ENCODE measurements at places on chromosomes 7 and 10.

DNA sequence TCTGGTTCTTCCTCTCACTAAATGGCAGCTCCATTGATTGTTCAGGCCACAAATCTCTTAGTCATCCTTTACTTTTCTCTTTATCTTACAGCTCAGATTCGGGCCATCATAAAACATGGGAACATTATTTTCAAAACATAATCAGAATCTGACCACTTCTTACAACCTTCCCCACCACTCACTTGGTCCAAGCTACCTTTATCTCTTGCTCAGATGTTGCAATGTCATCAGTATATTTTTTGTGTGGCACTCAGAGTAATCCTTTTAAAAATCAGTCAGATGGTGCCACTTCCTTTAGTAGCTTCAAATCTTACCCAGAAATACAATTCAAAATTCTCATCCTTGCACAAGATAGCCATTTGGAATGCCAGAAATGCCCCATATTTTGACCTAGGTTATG lies 34.5 kb upstream of the FAM3C start:
- no peak for DNase-seq

DNA sequence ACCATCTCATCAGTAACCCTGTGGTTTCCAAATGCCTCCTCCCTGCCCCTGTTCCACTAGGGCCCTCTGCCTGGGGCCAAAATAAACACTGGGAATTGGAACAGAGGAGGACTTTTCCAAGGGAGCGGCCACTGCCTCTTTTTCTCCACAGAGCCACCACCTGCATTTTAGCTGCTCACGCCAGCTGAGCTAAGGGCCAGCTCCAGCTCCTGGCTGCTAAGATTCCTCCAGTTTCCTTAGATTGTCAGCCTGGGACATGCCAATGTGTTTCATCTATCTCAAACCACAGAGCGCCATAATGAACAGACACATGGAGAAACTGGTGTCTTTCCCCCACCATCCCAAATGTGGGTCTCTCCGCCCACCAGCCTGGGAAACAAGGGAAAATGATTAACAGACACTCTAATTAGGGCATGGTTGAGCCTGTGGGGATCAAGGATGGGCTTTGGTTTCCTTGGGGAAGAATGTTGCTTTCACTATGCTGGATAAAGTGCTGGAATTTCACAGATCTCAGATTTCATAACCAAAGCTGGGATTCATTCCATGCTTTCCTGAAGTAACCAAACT lies 52.2 kb downstream of the ASB13 start:
- DNase-seq, result peak; percentile 83

DNA sequence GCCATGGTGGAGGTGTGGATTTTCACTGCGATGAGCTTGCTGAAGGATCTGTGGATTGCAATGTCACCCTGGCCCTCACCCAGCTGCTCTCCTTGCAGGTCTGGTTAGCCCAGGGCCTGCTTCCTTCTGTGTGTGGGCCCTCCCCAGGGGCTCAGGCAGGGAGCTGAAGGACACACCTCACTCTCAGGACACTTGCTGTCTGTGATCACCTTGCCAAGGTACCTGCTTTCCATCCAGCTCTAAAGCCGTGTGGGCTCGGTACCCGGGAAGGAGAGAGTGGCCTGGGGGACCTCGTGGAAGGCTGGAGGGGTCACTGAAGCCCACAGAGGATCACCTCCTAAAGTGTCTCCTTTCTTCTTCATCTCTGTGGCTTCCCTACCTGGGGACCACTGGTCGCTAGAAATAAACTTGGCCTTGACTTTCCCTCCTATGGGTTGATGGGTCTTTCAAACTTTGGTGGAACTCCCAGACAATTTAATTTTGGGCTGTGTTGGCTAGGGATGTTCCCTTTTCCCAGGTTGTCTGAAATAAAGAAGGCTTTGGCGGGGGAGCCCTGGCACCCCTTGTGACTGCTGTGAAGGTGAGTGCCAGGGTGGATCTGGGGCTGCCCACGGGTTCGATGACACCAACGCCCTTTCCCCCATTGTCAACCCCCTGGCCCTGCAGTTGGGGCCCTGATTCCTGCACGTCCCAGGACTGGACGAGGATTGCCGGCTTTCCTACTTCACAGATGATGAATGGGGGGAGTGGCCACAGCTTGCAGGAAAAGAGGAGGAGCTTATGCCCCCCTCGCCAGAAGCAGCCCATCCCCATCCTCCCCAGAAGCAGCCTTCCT lies 331.0 kb downstream of the ADARB2 start:
- no peak for DNase-seq

DNA sequence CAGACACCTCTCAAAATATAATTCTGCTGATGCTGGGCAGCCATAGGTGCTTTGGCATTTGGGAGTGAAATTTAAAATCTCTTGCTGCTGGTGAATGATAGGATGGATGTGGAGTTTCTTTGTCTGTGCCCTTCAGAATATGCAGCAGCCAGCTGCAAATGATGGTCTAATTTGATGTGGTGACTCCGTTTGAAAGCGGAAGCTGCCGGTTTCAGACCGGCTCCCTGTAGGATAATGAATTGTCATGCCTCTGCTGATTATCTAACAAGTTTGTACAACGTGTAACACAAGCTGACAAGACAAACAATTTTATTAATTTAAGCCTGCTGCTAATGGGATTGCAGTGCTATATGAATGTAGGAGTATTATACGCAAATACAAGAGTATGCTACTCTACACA lies 103.5 kb downstream of the SND1 start:
- DNase-seq, result no peak

GRCh38 chr7:151876899-151877777 lies at the start of gene PRKAG2:
Gene PRKAG2 (minus strand): TSS chr7:151877115. CDS start chr7:151876620, 495 bp downstream.
- DNase-seq, result peak; percentile 26

- DNase-seq, result no peak
Observed at GRCh38 chr10:95408983-95409873, 118.4 kb upstream of the PDLIM1 start.

DNA sequence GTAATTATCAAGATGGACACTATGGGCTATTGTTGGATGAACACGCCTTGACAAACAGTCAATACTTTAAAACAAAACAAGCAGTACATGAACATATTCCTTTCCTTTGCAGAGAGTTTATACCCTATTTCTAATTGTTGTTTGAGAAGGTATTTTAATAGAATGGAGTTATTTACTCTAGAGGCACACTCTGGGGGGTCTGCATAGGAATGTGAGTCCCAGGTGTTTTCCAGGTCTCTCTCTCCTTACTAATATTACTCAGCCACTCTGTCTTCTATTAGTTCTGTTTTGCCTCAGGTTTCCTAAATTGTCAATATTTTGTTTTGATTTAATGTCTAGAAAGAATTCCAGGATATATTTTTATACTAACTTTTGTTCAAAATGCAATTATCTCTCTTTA lies 1091.4 kb downstream of the CNTNAP2 start:
- no peak for DNase-seq

DNA sequence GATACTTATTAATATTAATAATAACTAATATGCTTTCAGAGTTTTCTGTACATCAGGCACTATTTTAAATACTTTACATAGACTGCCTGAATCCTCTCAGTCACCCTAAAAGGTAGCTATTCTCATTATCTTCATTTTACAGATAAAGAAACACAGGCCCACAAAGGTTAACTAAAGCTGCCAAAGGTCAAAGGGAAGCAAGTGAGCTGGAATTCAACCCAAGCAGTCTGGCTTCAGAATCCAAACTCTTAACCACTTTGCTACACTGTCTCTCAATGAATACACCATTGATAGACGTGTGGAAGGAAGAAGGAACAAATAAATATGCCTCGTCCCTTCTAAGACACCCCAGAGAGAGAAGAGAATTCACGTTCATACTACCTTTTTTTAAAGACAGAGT lies 52.0 kb downstream of the GFRA1 start:
- DNase-seq, result no peak

- DNase-seq, result peak; percentile 42
Observed at GRCh38 chr10:32795598-32796183, 162.3 kb downstream of the ITGB1 start.

- peak; percentile 37 for DNase-seq
Observed at GRCh38 chr7:27198138-27198841, 1.6 kb downstream of the HOXA13 start.

DNA sequence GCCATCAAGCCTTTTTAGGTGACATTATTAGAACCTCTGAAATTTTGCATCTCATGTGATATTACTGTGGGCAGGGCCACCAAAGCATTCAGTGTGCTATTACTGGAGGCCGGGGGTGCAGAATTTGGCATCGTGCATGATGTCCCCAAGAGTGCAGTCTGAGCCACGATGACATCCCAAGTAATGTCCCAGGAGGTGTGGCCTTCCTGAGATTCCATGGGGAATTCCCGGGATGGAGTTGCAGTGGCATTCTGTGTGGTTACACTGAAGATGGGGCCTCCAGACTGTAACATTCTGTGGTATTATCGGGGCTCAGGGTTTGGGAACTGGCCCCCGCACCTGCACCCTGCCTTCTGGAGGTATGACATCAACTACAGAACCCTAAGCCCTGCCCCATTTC lies 9.1 kb downstream of the LDB3 start:
- DNase-seq, result no peak

GRCh38 chr7:36117203-36117840 lies 35.7 kb upstream of the EEPD1 start:
- DNase-seq, result peak; percentile 6

GRCh38 chr7:140876519-140877248 lies 48.0 kb downstream of the BRAF start:
- DNase-seq, result peak; percentile 67

DNA sequence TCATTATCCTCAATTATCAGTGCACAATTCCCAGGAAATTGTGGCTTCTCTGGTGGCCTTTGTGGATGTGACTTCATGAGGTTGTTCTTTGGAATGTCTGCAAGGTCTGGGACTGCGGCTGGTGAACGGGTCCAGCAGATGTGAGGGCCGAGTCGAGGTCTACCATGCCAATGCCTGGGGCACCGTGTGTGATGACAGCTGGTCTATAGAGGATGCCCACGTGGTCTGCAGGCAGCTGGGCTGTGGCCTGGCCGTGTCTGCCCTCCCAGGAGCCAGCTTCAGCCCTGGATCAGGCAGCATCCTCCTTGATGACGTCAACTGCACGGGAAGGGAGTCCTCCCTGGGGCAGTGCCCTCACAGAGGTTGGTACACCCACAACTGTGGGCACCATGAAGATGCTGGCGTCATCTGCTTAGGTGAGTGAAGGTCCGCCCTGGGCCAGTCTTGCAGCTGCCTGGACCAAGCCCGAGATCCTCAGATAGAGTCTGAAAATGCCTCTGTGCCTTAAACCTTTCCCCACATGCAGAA lies 46.9 kb downstream of the CUZD1 start:
- no peak for DNase-seq

All from EH (cell line).